ENCODE measurements at places on chromosomes 12 and 14.

- no peak for DNase-seq
Measured at GRCh38 chr12:1530592-1531152, 63.7 kb downstream of the FBXL14 start.

GRCh38 chr12:84361651-84362551 is 550.7 kb downstream of the SLC6A15 start:
- no peak for DNase-seq

GRCh38 chr12:120406069-120406468 is 31.8 kb upstream of the COX6A1 start:
- no peak for DNase-seq

DNA sequence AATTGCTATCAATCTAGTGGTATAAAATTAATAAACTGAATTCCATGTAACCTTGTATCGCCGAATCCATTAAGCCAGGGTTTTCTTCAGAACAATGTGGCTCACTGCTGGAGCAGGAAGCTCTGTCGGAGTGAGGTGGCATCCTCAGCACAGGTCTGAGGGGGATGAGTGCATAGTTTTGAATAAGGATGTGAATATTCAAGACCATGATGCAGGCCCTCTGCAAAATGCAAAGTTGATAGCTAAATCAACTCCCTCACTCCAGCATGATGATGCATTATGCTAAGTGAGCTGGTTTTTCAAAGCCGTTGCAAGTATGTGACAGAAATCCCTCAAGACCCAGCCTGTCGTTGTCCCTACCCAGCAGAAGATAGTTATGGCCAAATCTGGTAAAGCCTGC is 53.0 kb downstream of the TRIM9 start:
- no peak for DNase-seq

- DNase-seq = peak; percentile 56
Measured at GRCh38 chr12:65640489-65640901, 183.8 kb upstream of the HMGA2 start.

- DNase-seq = no peak
Measured at GRCh38 chr12:795305-795704, 42.9 kb downstream of the WNK1 start.

- no peak for DNase-seq
Measured at GRCh38 chr12:15627995-15628945, 160.9 kb downstream of the EPS8 start.

DNA sequence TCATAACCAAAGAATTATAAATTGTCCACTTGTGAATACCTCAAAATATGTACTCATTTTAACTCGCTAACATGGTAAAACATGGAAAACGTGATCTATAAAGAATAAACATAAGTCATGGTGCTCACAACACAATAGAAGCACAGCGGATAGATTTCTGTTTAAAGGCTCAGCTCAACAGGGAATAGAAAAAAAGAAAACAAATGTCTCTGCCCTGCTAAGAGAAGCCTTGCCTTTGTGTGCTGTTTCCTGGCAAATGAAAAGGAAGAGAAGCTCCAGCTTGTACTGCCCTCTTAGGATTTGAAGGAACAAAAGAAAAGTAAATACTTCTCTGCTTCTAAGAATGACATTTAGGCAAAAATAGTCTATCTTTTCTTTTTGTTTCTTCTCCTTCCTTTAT is 121.0 kb upstream of the KRR1 start:
- DNase-seq = no peak

DNA sequence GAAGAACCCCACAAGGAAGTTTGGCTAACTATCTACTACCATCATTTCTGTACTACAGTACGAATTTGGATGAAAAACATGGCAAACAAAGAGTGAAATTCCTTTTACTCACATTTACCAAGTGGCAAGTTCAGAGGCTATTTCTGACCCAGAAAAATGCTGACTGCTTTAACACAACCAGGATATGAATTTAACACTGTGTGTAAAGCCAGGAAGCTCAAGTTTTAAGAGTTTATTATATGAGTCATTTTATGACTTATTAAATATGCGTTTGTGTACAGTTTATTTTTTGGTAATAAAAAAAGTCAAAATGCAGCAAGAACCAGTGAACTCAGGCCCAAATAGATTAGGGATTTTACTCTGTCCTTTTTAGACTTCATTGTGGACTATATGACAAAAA is 58.4 kb upstream of the STAC3 start:
- no peak for DNase-seq

DNA sequence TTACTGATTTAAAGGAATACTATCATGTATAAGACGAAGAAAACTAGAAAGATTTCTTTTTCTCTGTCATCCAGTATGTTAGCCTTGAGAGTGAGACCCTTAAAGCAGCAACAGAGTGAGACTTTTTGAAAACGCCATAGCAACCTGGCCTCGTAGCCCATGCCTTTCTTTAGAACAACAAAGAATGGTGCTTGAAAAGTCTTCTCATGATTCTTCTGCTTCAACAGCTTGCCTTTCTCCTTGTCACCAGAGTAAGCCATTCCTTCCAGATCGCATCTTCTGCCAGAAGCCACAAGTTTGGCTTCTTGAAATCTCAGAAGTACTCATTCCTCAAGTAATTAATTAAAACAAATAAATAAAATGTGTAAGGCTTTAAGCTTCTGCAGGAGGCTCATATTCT is 109.3 kb downstream of the PDE3A start:
- no peak for DNase-seq

- no peak for DNase-seq
Measured at GRCh38 chr12:34402228-34402898, 380.1 kb downstream of the ALG10 start.

DNA sequence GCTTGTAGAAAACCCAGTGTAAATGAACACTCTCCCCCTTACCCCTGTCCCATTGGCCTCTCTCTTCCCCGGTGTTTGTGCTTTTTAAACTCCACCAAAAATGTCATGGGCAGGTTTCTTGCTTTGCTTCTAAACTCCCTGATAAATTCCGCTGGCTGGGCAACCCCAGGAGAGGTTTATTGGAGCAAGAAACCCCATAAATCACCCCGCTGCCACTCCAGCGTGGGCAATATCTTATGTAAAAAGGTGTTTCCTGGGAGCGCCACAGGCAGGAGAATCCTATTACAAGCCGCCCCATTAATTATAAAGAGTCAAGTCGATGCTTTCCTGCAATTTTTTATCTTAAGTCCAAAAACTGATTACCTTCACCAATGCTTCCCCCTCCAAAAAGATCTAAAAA is 22.8 kb downstream of the LHX5 start:
- DNase-seq = no peak

DNA sequence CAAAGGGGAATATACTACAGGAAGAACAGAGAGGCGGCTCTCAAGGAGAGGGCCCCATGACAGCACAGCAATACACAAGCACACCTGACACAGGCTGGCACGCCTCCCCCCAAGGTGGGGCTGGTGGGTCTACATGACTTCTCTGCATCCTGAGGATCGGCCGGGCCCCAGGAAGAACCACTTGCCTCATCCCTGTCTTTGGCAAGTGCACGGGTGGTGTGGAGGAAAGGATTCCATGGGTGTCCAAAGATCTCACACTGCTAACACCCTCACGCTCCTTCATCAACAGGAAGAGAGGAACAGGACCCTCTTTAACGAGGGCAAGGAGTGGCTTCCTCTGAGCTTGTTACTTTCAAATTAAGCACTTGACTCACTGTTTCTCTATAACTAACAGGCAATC is 7.3 kb downstream of the VAMP1 start:
- DNase-seq = no peak

GRCh38 chr12:16726879-16727278 is 120.9 kb upstream of the LMO3 start:
- DNase-seq = no peak

DNA sequence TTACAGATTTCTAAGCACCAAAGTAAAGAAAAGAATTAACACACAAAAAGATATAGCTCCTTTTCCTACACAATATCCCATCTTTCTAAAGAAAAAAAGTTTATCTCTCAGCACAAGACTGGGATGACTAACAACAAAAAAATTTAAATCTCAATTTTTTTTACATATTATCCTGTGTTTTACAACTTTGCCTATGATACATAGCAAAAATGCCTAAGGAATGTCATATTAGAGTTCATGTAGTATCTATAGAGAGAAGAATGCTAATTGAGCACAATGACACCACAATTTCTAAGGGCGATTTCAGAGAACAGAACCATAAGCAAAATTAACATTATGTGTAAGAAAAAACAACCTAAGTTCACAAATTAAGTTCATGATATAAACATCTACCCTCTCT is 16.3 kb downstream of the C2CD5 start:
- DNase-seq = no peak

GRCh38 chr12:57539134-57539768 is 7.7 kb downstream of the DCTN2 start:
- no peak for DNase-seq

- DNase-seq = peak; percentile 81
Measured at GRCh38 chr12:62934799-62935674, at the start of gene PPM1H. TSS of gene PPM1H (minus strand) at chr12:62935150. CDS start at chr12:62934736, 414 bp downstream.

DNA sequence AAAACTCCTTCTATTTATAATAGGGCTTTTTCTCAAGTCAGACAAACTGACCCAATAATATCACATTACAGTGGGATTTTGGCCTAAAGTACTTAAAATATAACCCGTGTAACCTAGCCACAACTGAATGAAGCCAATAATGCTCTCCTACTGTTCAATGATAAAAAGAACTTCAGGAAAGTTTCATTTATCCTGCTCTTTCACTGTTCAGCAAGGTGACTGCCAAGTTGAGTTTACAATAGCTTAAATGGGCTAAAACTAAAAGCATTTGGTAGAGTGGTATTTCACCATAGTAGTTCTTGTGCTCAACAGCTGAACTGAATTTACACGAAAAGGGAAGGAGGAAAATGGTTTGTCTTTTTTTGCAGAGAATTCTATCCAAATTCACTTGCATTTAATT is 49.8 kb downstream of the CNTN1 start:
- DNase-seq = peak; percentile 6

GRCh38 chr14:61678975-61679374 is 16.3 kb upstream of the HIF1A start:
- DNase-seq = no peak

DNA sequence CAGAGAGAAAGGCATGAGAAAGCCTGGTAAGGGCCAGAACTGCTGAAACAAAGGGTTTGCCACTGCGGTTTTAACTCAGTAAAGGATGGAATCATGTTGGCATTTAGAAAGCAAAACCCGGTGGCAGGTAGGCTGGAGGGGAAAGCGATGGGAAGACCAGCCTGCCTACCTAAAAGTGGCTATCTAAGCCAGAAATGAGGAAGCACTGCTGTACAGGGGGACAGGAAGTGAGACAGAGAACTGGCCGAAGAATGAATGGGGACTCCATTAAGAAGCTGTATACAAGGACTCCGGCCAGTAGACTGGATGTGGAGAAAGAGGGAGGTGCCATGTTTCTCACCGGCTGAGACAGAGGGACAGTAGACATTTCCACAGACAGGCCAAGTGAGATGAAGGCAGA is 48.2 kb downstream of the PPM1H start:
- DNase-seq = no peak

- no peak for DNase-seq
Measured at GRCh38 chr12:104297477-104298113, 5.9 kb upstream of the EID3 start.

DNA sequence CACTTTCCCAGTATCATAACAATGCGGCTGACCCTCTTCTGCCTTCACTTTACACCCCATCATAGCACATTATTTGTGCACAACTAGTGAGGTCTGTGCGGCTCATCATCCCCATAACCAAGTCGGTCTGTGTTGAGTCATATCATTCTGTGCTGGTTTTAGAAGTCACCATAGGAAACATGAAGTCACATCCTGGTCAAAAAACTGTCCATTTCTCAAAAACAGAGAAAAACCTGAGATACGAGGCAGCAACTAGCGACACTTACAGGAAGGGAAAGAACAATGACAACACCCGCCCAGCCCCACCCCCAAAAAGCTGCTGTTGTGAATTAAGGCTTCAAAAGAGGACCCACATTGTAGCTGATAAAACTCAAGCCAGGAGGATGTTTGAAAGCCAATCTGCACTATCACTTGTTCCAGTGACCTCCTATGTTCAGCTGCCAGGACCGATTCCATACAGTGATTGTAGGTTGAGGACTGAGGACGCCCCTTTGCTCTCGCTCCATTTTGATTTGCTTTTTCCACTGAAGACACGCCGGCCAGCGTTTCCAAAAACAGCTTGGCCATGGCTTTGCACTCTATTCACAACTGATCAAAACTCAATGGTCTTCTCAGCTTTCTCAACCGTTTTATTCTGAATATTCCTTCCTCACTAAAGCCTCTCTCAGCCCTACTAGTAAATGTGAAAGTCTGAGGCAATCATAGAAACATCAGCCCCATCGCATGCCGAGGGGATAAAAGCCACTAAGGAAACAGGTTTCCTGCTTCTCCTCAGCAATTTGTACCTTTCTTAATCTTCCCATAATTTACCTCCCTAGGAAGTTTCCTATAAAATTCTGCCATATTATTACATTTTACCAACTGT is 87.5 kb downstream of the DUSP16 start:
- DNase-seq = no peak

- DNase-seq = no peak
Measured at GRCh38 chr12:42104784-42105183, 39.9 kb downstream of the GXYLT1 start.

GRCh38 chr14:67486890-67487289 is 1.6 kb downstream of the TMEM229B start:
- no peak for DNase-seq

- peak; percentile 45 for DNase-seq
Measured at GRCh38 chr14:96592591-96593386, 90.6 kb downstream of the PAPOLA start.

GRCh38 chr14:46571970-46572369 is 79.6 kb downstream of the RPL10L start:
- DNase-seq = no peak

- no peak for DNase-seq
Measured at GRCh38 chr12:27906658-27907473, 65.7 kb downstream of the PTHLH start.

- no peak for DNase-seq
Measured at GRCh38 chr12:108905725-108906124, 25.8 kb downstream of the DAO start.

DNA sequence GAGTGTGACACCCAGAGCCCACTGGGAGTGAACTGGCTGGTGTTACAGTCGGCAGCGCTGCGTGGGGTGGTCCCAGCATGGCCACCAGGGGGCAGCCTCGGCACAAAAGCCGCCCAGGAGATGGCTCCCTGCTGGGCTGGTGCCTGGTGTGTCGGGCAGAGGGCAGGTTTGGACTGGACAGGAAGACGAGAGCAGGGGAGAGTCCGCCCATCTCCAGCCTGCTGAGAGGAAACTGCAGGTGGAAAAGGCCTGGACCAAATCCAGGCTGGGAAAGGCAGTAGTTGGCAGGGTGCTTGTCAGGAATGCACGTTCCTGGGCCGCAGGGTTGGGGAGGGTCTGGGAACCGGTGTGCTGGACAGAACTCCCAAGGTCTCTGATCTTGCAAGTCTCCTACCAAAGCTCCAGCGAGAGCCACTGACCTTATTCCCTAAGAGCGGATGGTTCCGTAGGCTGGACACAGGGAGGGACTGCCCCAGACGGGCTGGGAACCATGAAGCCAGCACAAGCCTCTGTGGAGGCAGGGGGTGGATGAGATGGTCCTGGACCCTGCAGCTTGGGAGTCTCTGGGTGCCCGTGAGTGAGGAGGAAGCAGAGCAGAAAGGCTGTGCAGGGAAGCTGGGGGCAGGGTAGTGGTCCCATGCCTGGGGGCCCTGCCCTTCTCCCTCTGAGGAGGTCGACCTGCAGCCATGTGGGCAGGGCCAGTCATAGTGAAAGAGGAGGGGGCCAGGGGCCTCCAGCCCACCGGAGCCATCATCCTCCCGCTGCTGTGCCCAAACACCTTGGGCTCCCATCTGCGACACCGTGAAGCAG is 1.8 kb downstream of the AHNAK2 start:
- DNase-seq = peak; percentile 34

- DNase-seq = no peak
Measured at GRCh38 chr12:97426492-97427116, 36.0 kb upstream of the RMST start.

All from putamen (tissue), 1 donor.